ENCODE measurements at places on chromosomes 1 and 21.

GRCh38 chr1:53190210-53190611 is 6.4 kb upstream of the CPT2 start:
- DNase-seq: no peak

- no peak for DNase-seq
Measured at GRCh38 chr21:33157303-33157702, 72.4 kb upstream of the IFNAR2 start.

DNA sequence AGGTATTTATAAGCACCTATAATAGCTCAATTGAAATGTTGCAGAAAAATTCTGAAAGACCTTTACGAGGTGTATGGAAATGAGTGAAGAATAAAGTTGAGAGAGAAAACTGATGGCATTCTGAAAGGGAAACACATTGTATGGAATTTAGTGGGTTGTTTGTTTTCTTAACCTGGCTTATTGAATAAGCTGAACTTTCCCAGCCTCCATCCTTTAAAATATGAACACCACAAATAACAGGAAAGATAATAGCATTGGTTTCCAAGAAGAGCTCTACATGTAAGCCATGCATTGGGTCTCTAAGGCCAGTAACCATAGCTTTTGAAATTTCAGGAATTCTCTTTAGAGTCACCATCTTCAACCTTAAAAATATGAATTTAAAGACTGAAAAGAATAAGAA is 709.0 kb downstream of the USP25 start:
- DNase-seq: no peak

DNA sequence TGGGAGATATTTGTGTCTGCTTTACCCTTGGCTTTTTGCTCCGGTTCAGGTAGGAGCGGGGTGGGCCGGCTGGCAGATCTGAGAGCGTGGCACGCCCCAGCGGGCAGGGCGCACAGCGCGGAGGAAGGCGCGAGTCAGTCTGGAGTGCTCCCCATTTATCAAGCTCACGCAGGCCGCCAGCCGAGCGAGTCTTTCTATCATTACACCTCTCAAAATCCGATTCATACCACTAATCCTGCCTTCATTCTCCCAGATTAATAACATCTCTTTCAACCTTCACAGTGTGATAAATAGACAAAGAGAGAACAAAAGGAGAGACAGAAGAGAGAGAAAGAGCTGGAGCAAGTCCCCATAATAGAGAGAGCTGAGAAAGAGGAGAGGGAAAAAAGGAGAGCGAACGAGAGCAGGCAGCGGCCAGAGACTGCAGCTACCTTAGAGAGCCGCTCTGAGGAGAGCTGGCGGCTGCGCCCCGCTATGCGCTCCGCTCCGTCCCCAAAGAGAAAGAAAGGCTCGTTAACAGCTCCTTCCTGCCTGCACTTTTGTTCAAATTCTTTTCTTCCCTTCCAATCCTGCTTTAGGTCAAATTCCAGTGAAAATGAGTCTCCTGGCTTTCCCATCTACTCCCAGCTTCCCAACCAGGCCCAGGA is 48.0 kb downstream of the DMAP1 start:
- DNase-seq: peak; percentile 66

DNA sequence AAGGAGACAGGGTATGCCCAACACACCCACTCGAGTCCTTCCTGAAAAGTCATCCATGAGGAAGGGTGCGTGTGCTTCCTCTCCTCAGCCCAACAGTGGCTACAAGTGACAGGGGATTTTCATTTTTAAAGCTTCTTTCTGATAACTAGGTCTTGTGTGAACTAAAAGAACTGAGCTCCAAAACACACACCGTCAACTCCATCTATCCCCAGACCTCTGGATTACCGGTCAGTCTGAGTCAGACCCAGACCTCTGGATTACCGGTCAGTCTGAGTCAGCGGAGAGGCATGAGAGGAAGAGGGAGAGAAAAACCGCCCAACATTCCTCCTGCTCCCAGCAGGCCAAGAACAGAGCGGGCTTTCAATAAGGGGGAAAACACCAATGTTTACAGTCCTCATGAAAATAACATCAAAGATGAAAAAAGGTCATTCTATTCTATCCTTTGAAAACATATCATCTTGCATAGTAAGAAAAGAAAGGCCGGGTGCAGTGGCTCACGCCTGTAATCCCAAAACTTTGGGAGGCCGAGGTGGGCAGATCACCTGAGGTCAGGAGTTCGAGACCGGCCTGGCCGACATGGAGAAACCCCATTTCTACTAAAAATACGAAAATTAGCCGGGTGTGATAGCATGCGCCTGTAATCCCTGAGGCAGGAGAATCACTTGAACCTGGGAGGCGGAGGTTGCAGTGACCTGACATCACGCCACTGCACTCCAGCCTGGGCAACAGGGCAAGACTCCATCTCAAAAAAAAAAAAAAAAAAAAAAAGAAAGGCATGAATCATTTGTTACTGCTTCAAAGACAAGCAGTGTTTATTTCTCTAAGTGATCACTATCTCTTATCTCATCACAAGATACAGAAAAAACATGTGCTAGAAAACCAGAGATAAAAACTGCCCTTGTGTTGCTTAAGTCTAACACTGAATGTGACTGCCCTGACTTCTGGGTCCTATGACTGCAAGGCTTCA is 3.4 kb downstream of the PTTG1IP start:
- no peak for DNase-seq

GRCh38 chr21:43800124-43800523 is 10.7 kb downstream of the RRP1 start:
- no peak for DNase-seq

- no peak for DNase-seq
Measured at GRCh38 chr21:35266546-35266945, 217.4 kb upstream of the RUNX1 start.

DNA sequence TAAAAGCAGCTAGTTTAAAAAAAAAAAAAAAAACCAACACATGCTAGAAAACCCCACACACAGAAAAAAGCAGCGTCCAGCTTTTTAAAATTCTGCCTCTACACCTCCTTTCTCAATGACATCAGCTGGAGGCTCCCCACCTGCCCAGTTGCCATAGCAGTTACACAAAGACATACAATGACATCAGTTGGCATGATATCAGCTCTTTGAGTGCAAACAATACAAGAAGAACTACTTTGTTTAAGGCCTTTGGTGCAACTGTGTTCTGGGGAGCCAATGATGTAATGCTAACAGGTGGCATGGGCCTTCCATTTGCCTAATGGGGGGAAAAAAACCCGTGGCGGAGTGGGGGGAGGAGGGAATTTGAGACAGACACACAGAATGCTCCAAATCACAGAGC is 32.9 kb downstream of the DUSP10 start:
- DNase-seq: no peak

Measured in NCI-H187 (cell line).